ENCODE measurements at places on chromosomes 6 and 20. TPM values are rescaled to one million over a fixed set of nuclear protein-coding genes. Genes with fewer than 3 reads are reported as not detected.

GRCh38 chr6:11213422-11214021, 18.9 kb downstream of the NEDD9 start:
- DNase-seq = no peak

GRCh38 chr20:56829788-56830385, 200.8 kb downstream of the TFAP2C start:
- no peak for DNase-seq

ECT2L gene
- total RNA-seq = 0.17 TPM

NMBR gene
- not detected for total RNA-seq

CALHM5 gene
- total RNA-seq = 4.2 TPM

GRCh38 chr20:54324652-54325285, 116.9 kb downstream of the PFDN4 start:
- DNase-seq = no peak

KCNK16 gene
- not detected for total RNA-seq

DNA sequence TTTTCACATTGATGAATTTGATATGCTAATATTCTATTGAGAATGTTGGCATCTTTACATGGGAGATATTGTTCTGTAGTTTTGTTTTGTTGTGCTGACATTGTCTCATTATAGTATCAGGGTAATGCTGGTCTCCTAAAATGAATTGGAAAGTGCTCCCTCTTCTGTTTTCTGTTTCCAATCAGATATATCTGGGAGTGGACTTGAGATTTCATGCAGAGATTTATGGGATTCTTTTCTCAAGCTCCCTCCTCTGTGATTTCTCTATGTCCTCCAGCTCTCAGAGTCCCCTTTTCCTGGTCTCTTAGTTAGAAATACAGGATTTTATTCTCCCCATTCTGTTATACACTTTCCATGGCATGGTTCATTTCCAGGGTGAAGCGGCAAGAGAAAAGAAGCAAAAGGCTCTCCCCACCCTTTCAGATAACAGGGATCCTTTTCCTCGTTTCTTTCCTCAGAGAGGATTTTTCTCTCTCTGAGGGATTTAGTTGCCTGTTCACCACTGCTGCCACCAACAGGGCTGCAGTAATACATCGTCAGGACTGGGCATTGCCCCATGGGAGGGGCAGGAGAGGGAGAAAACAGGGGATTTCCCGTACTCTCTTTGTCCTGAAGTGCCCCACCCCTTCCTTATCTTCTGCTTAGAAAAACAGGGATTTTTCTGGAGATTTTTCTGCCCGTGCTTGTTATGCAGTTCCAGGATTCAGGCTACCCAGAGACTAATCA, 59.3 kb upstream of the STMND1 start:
- DNase-seq = peak; percentile 26

Data from esophagus muscularis mucosa (tissue), 4 donors.